ENCODE measurements at places on chromosomes 3 and 15. TPM values are rescaled to one million over a fixed set of nuclear protein-coding genes. Genes with fewer than 3 reads are reported as not detected.

Gene SAMD7
- not detected for total RNA-seq

DNA sequence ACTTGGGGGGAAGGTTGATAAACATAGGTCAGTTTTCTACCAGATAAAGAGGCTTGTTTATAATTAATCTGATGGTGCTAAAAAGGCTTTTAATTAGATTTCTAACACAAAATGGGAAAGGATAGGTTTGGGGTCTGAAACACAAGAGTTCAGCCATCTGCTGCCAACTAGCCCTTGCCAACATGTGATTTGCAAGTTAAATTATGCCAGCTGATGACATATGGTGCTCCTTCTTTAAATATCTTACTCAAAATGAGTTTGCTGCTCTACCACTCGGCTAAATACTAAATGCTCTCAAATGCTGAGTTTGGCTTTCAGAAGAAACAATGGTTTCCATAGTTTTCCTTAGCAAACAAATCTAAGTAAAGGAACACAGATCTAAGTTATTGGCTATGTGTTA is 557.8 kb upstream of the CCDC54 start:
- H3K27ac ChIP-seq, result no peak overlapping the region
- no peak overlapping the region for H3K4me3 ChIP-seq
- H3K27me3 ChIP-seq, result no peaks in the 10 kb centered on the region
- no peaks in the 10 kb centered on the region for H3K36me3 ChIP-seq

DNA sequence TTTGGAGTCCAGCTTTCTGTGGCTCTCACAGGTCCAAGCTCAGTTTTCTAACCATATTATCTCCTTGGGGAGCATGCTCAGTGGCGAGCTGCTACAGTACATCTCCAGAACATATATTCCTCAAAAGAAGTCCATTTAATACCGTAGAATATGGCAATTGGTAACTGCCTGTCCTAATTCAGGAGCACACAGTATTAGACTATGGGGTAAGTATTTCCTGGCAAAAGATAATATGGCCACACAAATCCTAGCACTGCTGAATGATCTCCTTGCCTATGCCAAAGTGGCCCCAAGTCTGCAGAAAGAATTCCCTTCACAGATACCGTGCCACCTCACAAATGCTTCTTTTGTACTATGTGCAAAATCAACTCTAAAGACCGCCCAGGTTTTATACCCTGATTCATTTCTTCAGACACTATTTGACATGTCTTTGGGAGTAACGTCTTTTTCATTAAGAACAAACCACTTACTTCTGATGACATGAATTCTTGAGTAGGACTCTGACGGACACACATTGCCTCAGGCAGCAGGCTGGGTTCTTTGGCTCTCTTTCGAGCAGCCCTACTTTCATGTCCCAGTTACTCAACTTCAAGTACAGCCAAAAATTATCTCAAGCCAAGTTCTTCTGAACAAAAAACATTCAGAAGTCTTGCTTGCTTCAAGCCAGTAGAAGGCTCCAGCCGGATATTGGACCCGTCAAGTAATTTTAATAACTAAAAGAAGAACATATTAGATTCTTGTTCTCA is 368.3 kb upstream of the DCBLD2 start:
- H3K27me3 ChIP-seq, result no peaks in the 10 kb centered on the region
- DNase-seq, result no peak
- H3K36me3 ChIP-seq, result no peaks in the 10 kb centered on the region
- no peak overlapping the region for H3K27ac ChIP-seq
- H3K4me1 ChIP-seq, result no peaks in the 10 kb centered on the region
- no peak overlapping the region for H3K4me3 ChIP-seq

- H3K27me3 ChIP-seq, result no peaks in the 10 kb centered on the region
- no peak overlapping the region for H3K4me3 ChIP-seq
- H3K36me3 ChIP-seq, result no peaks in the 10 kb centered on the region
- peak; percentile 59 for DNase-seq
Observed at GRCh38 chr15:59247364-59247763, 40.7 kb downstream of the LDHAL6B start.

Data from lung (tissue), 17 donors.